ENCODE measurements at places on chromosomes 7 and 10.

DNA sequence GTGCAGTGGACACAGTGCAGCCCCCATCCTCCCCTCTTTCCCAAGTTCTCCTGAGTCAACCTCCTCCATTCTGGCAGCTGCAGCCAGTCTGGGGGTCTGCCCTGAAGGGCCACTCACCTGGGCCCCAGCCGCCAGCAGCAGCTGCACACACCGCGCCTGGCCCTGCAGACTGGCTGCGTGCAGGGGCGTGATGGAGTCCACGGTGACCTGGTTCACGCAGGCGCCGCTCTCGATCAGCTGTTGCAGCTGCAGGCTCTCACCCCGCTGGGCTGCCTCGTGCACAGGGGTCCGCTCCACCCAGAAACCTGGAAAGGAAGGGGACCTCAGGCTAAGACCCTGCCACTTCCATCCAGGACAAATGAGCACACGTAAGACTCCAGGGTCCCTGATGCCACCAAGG, 13.6 kb downstream of the ASB13 start:
- DNase-seq: no peak

DNA sequence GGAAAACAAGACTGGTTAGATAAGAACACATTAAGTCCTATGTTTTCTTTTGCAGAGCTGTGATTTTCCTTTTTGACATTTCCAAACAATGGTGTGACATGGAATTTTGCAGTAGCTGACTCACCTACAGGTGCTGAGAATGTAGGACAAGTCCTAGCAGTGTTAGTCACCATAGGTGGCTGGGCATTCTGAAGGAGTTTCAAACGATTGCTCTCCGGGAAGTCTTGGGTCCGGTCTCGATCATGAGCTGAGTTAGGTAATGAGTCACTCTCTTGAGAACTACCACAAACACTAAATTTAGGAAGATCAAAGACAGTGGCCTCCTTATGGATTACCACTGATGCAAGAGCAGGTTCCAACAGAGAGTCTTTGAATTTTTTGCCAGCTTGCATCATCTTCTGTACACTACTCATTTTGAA, 3.6 kb downstream of the FIGNL1 start:
- no peak for DNase-seq

GRCh38 chr10:67476201-67476600, 219.8 kb downstream of the CTNNA3 start:
- DNase-seq: no peak

DNA sequence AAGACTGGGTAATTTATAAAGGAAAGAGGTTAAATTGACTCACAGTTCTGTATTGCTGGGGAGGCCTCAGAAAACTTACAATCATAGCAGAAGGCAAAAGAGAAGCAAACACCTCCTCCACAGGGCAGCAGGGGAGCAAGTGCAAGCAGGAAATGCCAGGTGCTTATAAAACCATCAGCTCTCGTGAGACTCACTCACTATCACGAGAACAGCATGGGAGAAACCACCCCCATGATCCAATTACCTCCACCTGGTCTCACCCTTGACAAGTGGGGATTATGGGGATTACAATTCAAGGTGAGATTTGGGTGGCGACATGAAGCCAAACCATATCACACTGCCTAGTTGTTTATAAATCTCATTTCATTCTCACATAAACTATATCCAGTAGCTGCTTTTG, 28.0 kb upstream of the CPN1 start:
- DNase-seq: no peak

DNA sequence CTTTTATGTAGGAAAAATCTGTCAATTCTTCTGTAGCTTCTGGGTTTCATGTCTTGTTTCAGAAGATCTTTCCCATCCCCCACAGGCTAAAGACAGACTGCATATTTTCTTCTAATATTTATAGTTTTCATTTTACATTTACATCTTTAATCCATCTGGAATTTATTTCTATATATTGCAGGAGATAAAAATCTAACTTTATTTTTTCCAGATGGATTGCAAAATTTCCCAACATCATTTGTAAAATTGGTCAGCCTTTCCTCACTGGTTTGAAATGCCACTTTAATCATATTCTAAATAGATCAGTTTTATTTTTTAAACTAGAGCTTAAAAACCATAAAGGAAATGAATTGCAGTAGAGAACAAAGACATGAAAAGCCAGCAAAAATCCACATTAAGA, 46.9 kb downstream of the TMEM26 start:
- no peak for DNase-seq

DNA sequence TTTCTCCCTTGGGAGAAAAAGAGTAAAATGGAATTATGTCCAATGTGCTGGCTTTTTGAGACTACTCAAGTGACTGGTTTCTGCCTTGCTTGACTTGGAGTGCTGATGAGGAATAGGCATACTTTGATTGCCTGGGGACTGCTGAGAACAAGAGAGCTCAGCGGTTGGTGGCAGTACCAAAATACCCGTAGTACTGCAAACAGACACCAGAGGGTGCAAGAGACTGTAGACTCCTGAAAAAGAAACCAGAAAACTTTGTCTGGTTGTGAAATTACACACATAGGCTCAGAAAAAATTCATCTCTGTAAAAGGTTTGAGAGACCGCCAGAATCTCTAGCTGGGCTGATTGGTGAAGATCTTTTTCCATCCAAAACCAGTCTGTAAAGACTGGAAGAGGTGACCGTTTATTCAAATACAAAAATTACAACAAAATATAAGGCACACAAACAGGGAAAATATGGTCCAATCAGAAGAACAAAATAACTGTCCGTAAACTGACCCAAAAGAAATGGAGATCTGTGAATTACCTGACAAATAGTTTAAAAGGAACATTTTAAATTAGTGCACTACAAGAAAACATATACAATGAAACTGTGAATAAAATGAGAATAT, 18.5 kb downstream of the BICC1 start:
- DNase-seq: peak; percentile 59

GRCh38 chr10:3213758-3214515, 41.4 kb upstream of the PITRM1 start:
- no peak for DNase-seq

- DNase-seq: no peak
These were observed 12.0 kb upstream of the KLHL7 start for GRCh38 chr7:23093546-23093945.

- DNase-seq: no peak
These were observed 127.4 kb upstream of the FAM20C start for GRCh38 chr7:64916-65341.

- no peak for DNase-seq
These were observed 81.7 kb downstream of the CABCOCO1 start for GRCh38 chr10:61744469-61744868.

DNA sequence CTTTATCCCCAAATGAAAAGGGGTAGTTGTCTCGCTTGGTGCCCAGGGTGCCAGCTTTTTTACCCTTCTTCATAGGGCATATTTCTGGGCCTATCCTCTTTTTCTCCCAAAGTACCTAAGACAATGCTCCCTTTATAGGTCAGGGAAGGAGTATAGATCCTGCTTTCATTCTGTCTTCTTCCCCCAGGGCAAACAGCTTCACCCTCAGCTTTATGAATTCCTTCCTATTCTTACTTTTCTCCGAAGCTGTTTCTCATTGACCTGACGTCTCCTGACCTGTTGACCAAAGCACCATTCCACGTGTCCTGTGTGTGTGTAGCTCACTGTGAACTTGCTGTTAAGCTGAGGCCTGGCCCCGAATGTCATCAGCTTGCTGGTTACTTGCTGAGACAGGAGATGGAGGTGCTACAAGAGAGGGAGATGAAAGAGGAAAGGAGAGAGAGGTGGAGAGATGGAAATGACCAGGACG, 48.9 kb downstream of the PYROXD2 start:
- no peak for DNase-seq

GRCh38 chr7:64037095-64037494, 8.1 kb upstream of the ZNF727 start:
- no peak for DNase-seq

- DNase-seq: no peak
These were observed 897.2 kb downstream of the CNTNAP2 start for GRCh38 chr7:147013825-147014224.

GRCh38 chr7:146067880-146068279, 48.7 kb upstream of the CNTNAP2 start:
- peak; percentile 7 for DNase-seq

- no peak for DNase-seq
These were observed 125.6 kb downstream of the CELF2 start for GRCh38 chr10:11143242-11143641.

GRCh38 chr10:97548828-97549455, 23.6 kb upstream of the ANKRD2 start:
- DNase-seq: no peak

DNA sequence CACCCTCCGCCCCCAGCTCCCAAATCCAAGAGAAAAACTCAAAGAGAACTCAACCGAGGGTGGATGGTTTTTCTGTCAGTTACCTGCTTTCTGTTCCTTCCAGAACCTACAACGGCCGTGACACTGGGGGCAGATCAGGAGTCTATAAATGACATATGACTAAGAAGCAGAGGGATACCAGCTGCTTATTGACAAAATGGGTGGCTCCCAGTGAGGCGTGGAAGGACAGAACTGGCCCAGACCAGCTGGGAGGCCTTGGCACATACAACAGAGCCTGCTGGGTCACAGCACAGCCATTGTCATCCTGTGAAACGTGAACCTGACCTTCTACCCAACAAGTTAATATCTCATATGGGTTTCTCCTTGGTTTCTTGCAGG, 84.3 kb upstream of the ADRB1 start:
- no peak for DNase-seq

DNA sequence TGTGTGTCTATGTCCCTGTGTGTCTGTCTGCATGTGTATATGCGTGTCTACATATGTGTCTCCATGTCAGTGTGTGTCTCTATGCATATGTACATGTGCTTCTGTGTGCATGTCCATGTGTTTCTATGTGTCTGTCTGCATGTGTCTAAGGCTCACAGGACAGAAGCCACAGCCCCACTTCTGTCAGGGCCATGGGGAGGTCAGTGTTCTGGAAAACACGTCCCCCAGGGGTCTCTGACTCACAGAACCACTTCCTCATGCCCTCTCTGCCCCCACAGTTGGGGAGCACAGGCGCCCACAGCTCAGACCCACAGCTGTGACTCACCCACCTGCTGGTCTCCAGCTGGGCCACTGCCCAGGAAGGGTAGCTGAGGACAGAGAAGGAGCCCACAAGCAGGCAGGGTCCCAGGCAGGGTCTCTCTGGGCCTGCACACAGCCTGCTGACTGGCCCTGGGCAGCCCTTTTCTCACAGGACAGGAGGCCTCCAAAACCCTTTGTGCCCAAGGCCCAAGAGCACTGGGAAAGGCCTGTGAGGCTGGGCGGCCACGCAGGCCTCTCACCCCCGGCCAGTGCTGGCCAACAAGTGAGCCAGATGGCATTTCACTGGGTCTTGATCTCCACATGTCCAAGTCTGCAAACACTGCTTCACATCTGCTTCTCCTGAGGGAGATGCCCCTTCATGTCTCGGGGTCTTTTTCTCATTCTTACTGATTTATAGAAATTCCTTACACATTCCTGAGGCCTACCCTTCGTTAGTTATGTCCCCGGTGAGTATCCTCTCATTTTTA, 102.9 kb upstream of the FAM20C start:
- no peak for DNase-seq

- DNase-seq: no peak
These were observed 36.9 kb upstream of the SH2D4B start for GRCh38 chr10:80500572-80501380.

DNA sequence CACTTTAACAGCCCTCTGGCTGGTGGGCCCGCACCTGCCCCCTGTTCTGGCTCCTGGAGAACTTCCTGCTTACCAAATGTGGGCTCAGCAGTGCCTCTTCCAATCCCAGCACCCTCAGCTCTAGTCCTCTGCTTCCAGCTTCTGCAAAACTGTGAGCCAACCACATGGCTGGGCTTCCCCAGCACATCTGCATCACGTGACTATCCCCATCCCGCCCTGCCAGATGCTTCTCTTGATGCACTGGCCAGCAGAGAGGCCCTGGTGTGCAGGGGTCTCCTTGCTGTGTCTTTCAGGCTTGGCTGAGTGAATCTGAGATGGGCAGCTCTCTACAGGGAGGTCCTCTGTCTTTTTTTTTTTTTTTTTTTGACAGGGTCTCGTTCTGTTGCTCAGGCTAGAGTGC, 43.8 kb upstream of the DMBT1 start:
- no peak for DNase-seq

DNA sequence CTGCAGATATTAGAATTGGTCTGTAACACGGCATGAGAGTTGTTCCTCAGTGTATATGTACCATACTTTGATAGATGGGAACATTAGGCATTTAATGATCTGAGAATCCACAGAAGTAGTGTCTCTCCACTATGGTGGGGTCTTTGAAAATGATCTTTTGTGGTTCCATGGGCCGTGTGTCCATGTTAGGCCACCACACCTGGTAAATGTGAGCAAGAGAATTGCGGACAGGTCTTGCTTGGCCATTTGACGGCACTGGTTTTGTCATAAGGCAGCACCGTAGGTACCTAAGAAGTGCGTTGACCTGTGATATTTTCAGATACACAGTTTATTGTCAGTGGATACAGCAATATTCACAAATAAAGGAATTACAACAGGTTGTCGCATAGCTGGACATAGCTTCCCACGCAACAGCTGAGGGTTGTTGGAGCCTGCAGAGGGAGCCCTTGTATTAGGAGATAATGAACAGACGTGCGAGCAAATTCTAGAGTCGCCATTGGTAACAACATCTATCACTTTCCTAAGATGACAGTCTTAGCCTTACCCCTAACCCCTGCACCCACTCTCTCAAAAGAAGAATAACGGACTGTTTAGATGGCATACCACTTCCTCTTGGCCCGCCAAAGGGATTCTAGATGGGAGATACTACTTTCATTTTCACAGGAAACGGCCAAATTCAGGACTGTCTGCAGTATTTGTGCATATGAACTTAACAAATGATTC, 111.4 kb downstream of the COL28A1 start:
- peak; percentile 77 for DNase-seq

DNA sequence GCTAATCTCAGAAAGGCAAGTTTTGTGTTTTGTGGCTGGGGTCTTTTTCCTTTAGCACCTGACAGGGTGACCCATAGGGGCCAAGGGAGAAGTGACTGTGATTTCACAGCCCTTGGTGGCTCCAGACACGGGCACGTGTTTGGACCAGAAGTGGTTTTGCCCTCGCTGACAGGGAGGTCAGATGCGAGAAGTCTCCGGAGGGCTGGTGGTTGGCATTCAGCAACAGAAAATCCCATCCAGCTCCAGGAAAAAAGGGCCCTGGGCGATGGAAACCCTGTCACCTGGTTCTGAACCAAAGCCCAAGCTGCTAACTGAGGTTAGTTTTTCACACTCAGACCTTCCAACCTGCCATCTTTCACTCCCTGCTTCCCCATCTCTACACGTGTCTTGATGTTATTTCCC, 272.9 kb downstream of the TRIL start:
- DNase-seq: peak; percentile 66

GRCh38 chr7:104267701-104268368, 60.0 kb upstream of the ORC5 start:
- no peak for DNase-seq

DNA sequence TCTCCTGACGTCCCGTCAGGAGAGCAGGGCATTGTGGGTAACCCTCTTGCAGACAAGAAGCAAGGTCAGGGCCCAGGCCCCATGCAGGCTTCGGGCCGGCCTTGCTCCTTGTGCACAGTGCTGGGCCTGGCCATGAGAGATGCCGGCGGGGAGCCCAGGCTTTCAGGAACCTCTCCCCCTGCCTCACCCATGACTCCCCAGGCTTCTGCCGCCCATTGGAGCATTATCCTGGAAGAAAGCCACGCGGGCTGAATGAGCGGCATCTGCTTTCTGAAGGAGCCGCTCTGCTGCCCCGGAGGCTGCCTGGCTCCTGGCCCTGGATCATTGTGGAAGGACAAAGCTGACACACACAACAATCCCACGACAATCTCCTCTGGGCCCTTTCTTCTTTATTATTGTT, 233.5 kb downstream of the TCF7L2 start:
- DNase-seq: peak; percentile 67

GRCh38 chr10:75426880-75427279, 4.5 kb upstream of the LRMDA start:
- no peak for DNase-seq

All from head of caudate nucleus (tissue), 42 donors.